Hematopoietic multipotent progenitor cell (in vitro differentiated cells): ENCODE measurements at places on chromosomes 1 and 21. TPM values are rescaled to one million over a fixed set of nuclear protein-coding genes. Genes with fewer than 3 reads are reported as not detected.

GRCh38 chr1:240739139-240739538 lies 127.2 kb upstream of the GREM2 start:
- no peak for DNase-seq

DNA sequence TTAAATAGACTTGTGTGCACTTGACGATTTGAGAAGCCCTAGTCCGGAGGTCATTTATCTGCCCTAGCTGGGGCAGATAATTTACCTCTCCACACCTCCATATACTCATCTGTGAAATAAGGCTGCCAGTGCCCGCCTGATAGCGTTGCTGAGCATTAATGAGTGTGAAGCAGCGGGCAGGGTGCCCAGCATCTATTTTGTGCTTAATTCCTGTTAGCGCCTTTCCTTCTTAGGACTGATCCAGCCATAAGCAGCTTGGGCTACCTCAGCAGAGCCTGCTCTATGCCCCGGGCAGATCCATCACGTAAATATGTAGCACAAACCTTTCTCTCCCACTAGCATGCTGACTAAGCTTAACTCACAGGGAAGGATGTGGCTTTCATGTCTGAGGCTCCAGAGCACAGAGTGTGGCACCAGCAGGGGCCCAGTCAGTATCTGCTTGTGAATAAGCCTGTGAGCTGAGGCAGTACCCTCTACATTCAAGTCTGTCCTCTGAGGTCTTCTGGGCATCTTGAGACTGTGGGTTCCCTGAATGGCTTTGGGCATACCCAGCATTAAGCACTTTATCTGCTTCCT lies 21.5 kb upstream of the RNF187 start:
- no peak for DNase-seq

DNA sequence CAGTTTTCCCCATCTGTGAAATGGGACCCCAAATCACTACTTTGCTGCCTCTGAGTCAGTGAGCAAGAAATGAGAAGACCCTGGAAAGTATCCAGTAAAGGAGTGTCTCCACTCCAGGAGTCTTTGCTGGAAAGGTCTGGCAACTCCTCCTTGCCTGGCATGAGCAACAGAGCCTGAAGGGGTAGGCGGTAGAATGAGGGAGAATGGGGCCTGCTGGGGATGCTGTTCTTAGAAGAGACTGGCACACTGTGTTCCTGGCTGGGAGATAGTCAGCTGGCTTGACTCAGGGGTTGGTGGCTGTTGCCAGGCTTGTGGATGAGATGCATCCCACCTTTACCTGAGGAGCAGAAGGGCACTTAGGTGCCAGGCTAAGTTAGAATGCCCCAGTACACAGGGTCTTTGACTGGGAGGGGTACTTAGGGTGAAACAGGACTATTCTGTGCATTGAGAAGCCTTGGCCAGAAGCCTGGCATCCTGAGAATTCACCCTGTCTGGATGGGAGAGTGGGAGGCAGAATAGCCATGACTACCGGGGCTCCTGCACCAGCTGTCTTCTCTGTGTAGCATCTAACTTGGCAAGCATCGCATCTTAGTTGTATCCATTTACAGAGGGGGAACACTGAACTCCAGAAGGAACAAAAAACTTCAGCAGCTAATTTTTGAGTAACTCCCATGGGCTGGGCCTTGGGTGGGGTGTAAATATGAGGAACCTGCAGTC lies 2.5 kb downstream of the MFSD2A start:
- DNase-seq, result no peak

DNA sequence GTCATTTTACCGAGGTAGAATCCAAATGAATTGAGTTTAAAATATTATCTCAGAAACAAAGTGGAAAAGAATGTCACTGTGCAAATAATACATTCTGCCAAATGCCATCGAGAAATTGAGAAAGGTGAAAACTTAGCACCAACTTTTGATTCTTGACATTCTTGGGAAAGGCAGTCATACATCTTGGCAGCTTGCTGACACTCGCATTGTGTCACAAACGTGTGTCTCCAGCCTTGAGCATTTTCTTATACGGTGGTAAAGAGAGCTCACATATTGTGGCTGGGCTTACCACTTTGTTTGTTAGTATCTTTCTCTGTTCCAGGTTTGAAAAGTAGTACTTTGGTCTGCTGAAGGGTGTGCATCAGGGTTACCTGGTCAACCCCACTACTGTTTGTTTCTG lies 1456.1 kb downstream of the BRINP3 start:
- no peak for DNase-seq

GRCh38 chr1:169858467-169858866 lies 35.2 kb downstream of the SCYL3 start:
- no peak for DNase-seq

GRCh38 chr1:39522661-39523567 lies 31.5 kb downstream of the BMP8A start:
- DNase-seq, result no peak

DNA sequence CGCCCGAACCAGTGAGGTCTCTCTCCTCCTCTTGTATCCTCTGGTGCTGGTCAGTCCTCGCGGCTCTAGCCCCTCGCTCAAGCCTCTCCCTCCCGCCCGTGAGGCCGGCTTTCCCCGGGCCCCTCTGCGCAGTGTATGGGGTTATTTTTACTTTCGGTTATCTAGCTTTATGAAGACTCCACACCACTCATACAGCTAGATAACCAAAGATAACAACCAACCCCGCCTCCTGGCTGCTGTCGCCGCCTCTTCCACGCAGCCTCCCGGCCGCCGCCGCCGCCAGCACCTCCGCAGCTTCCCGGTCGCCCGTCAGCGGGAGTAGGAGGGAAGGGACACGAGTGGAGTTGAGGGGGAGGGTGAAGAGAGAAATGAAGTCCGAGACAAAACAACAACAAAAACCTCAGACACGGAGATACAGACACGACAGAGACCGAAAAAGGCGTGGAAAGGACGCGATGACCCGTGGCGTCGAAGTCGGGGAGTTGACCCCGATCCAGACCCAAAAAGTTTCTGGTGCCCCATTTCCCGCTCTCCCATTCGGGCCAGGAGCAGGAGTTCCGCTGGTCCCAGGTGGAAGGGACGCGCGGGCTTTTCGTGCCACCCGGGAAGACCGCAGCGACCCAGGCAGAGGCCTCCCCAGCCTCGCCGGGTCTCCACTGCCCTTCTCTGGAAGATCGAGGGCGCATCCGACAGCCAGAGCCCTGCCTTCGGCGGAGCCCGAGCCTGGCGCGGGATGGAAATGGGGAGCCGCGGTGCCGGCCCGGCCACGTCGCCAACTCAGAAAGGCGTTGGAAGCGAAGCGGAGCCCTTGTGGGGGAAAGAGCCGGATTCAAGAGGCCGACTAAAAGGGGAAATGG lies 51.4 kb downstream of the RHBG start:
- DNase-seq, result no peak

DNA sequence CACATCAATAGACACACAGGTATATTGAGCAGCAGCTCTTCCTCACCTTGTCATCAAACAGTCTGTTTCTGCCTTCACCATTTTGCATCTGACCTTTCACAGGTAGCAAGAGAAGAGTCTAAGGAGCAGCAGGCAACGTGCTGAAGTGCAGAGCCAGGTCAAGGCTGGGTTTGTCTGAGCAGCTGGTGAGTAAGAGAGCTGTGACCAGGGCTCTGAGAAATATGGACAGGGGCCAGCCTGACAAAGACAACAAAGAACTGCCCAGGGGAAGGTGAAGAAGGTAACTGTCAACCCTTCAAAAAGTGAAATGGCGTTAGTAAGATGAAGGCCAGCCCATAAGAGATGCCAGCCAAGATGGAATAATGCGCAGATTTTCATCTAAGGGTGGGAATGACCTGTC lies 58.9 kb upstream of the LRRC8D start:
- DNase-seq, result no peak

- DNase-seq, result no peak
Measured at GRCh38 chr1:220902916-220903315, 23.7 kb downstream of the HLX start.

GRCh38 chr1:171790318-171790717 lies 8.9 kb downstream of the METTL13 start:
- DNase-seq, result no peak

- DNase-seq, result peak; percentile 84
Measured at GRCh38 chr1:67635055-67635809, 49.8 kb upstream of the GADD45A start.

DNA sequence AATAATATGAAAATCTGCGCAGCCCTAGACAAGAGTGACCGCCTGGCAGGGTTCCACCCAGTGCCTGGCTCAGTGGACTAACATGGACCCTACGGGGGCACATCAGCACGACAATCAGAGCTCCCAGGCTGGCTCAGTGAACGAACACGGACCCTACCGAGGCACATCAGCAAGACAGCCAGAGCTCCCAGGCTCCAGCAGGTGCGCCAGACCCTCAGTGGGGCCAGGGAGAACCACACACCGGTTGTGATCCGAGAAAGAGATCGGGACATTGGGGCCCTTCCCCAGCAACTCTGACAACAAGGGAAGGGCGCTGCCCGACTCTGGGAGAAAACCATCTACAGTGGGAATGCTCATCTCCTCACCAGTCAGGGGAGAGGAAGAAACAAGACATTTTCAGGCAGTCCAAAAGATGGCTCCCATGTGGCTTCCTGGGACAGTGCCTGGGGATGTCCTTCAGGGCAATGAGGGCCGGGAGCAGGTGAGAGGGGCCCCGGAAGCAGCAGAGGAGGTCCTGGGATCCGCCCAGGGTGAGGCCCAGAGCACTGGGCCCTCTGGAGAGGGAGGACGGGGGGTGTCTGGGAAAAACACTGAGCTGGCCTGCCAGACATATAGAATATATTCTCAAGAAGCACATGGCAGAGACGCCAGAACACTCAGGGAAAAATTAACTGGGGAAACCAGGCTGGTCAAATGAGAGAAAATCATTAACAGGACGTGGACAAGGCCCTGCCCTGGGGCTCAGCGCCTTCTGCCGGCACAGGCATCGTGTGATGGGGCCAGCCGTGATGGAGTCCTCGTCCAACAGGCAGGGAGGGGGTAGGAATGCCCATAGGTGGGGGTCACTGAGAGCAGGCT lies 4.8 kb downstream of the ARHGEF16 start:
- no peak for DNase-seq

DNA sequence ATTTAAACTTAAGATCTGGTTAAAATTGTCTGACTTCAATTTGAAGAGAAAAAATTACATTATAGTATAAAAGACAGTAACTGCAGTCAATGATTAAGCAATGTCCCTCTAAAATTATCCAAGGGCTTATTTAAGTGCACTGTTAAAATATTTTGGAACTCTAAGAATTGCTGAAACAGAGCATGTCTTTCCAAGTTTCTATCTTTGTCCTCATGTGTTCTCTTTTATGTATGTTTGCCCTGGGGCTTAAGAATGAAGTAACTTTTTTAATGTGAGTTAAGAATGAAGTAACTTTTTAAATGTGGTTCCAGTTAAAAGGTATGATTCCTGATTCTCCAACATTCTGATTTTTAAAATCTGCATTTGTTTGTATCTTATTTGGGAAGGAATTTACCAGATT lies 69.0 kb upstream of the MARK1 start:
- DNase-seq, result no peak

GRCh38 chr1:246583056-246583440 lies 16.8 kb downstream of the CNST start:
- no peak for DNase-seq

DNA sequence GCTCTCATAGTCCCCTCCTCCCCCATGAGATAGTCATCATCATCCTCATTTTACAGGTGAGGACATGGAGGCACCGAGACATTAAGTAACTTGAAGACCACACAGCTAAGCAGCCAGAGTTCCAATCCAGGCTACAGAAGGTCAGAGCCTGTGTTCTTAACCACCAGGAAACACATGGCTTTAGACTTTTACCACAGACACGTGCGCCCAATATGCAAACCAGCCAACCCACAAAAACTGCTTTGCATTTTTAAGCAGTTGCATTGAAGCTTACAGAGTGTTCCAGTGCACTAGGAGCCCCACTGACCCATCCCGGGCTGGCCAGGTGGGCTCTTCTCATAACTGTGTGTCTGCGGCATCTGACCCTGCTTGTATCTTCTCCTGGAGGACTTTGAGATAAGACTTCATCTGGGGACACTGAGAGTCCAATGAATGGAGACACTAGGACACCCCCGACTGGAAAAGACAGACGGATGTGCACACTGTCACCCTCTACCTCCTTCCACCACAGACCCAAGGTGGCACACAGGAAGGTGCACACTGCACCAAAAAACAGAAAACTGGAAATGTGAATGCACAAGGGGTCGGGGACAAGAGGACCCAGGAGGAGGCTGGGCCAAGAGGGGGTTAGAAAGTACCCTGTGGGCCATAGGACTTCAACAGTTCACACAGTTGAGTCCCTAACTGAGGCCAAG lies 56.4 kb downstream of the ETS2 start:
- DNase-seq, result peak; percentile 85

GRCh38 chr1:226920446-226920894 lies 19.6 kb upstream of the COQ8A start:
- no peak for DNase-seq

DNA sequence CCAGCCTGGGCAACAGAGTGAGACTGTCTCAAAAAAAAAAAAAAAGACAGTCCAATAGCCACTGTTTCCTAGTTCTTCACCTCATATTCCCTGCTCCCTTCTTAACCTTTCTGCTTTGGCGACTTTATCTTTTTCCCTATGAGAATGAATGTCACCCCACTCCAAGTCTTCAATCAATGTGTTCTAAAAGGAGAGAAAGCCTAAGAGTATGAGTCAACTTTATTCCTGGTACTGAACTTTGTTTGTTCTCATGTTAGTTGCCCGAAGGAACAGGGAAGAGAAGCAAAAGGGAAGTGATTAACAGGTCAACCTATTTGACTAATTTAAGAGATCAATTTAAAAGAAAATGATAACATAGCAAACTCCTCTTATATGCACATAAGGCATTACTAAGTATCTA lies 39.9 kb upstream of the SLC16A1 start:
- no peak for DNase-seq

TMPRSS2 gene
- total RNA-seq, result not detected

TPRG1L gene
- 18.9 TPM for total RNA-seq

CFH gene
- total RNA-seq, result 11.8 TPM

SLC45A3 gene
- 78.6 TPM for total RNA-seq

OTUD7B gene
- total RNA-seq, result 0.54 TPM

CAMK1G gene
- not detected for total RNA-seq

P3H1 gene
- total RNA-seq, result 62.7 TPM

NMNAT1 gene
- 5.4 TPM for total RNA-seq
